Esophagus muscularis mucosa (tissue), 4 donors: ENCODE measurements at places on chromosomes 1 and 21. TPM values are rescaled to one million over a fixed set of nuclear protein-coding genes. Genes with fewer than 3 reads are reported as not detected.

DNA sequence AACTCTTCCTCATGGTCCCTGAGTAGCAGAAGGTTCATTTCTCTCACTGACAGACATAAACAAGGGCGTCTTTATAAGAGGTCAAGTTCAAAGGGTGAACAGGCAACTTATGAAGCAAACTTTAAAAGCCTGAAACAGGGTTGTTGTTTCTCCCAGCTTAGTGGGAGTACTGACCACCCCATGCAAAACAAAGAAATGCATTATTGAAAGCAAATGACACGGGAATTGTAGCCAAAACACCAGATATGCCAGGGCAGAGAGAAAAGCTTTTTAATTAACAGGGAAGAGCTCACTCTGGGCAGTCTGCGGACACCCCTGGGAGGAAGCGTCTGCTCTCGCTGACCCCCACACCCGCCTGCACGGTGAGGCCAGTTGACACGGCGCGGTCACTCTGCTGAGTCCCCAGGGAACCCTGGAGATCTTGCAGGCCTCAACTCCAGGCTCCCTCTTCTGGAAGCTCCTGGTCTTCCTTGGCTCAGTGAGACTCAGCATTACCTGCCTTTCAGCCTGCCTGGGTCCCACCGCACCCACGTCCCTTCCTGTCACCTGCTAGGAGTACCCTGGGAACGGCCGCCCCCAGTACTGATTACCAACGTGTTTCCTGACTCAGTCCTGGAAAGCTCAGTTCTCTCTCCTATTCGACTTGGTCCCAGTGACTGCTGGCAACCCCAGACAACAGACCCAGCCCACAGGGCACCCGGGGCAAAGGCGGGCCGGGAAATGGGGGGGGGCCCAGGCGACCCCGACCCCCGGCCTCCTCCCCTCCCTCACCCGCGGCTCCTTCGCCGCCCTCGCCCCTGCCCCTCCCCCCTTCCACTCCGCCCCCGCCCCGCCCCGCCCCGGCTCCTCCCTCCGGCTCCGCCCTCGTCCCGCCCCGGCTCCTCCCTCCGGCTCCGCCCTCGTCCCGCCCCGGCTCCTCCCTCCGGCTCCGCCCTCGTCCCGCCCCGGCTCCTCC lies 972 bp downstream of the CFAP410 start:
- no peaks in the 10 kb centered on the region for H3K27me3 ChIP-seq
- H3K27ac ChIP-seq = peak overlapping the region; percentile 99
- DNase-seq = no peak

- H3K36me3 ChIP-seq = no peaks in the 10 kb centered on the region
- H3K27ac ChIP-seq = no peak overlapping the region
- H3K4me3 ChIP-seq = no peak overlapping the region
- DNase-seq = no peak
- no peaks in the 10 kb centered on the region for H3K27me3 ChIP-seq
- no peaks in the 10 kb centered on the region for H3K4me1 ChIP-seq
These were observed 15.6 kb downstream of the TMPRSS15 start for GRCh38 chr21:18387994-18388393.

GRCh38 chr1:205375835-205376545 lies 19.3 kb upstream of the KLHDC8A start:
- peaks cover 27% of the 10 kb centered on the region for H3K4me1 ChIP-seq
- DNase-seq = peak; percentile 88
- H3K4me3 ChIP-seq = no peak overlapping the region
- H3K27me3 ChIP-seq = no peaks in the 10 kb centered on the region
- H3K36me3 ChIP-seq = no peaks in the 10 kb centered on the region

DNA sequence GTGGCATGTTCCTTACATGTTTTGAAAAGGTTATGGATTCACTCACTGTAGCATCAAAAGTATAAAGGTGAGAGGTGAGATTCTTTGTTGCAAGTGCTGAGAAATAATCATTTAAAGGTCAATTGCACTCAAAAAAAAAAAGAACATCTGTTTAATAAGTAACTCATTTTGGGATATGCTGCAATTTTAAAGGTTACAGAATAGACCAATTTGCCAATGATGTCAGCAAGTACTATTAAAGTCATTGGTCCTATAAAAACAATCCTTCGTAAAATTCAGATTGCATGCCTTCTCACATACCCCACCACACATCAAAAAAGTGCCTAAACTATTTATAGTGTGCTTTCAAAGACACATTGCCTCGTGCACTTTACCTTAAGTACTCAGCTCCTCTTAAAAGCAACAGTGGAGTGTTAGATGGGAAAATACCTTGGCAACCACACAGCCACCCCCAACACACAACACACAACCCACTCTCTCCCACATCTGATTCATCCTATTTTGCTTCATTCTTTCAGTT lies 218.2 kb upstream of the ADGRL2 start:
- H3K36me3 ChIP-seq = no peaks in the 10 kb centered on the region
- no peak for DNase-seq

The PIGV gene
- total RNA-seq = 14.5 TPM

DNA sequence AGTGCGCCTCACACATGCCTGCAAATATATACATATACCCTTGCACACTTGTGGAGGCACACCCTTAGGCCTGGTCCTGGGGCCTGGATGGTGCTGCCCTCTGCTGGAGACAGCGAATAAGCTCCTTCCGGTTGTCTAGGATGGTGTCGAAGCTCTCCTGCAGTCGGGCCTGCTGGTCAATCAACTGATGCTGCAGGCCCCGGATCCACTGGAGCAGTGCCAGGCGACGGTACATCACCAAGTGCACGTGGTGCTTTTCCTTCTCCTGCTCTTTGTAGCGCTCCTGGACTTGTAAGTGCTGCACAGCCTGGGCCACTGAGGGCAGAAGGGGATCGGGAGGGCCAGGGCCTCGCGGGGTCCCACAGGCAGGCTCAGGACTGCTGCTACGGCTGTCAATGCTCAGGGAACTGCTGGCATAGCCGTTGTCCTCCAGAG lies 3.1 kb downstream of the C1orf216 start:
- H3K36me3 ChIP-seq = peaks cover 29% of the 10 kb centered on the region
- peaks cover 38% of the 10 kb centered on the region for H3K4me1 ChIP-seq
- DNase-seq = no peak
- no peak overlapping the region for H3K27ac ChIP-seq

GRCh38 chr1:76769911-76770310 lies 97.4 kb upstream of the ST6GALNAC5 start:
- no peaks in the 10 kb centered on the region for H3K36me3 ChIP-seq
- H3K27ac ChIP-seq = no peak overlapping the region
- no peaks in the 10 kb centered on the region for H3K27me3 ChIP-seq
- no peaks in the 10 kb centered on the region for H3K4me1 ChIP-seq

DNA sequence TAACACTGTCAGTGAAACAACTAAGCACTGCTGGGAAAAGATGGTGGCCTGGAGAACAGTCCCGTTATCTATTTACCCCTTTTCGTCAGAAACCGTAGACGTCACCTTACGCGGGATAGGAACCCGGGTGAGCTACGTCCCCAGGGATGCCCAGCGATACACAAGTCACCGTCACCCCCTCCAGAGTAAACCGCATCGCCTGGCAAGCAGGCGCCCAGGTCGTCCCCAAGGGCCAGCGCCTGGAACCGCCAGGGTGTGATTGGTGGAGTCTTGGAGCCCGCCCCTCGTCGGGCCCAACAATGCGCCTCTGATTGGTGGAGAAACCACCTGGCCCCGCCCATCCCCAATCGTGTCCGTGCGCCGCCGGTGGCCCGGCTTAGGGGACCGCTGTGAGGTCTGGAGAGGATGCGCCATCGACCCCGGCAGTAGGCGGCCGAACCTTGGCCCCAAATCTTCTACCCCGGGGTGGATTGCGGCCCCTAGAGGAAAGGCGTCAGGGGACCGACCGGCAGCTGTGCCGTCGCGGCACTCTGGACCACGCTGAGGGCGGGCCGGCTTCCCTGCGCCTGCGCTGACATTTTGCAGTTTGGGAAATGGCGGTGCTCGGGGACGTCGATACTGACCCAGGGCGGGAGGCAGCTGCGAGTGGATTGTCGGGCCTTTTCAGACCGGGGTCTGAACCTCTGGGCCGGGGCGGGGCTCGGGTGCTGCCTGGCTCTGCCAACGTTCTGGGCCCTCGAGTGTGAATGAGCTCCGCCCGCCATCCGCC lies 34.4 kb downstream of the SLC2A1 start:
- peak overlapping the region; percentile 79 for H3K4me3 ChIP-seq
- peak overlapping the region; percentile 98 for H3K27ac ChIP-seq
- H3K4me1 ChIP-seq = peaks cover 20% of the 10 kb centered on the region
- H3K27me3 ChIP-seq = no peaks in the 10 kb centered on the region

The NBPF4 gene
- total RNA-seq = not detected

DNA sequence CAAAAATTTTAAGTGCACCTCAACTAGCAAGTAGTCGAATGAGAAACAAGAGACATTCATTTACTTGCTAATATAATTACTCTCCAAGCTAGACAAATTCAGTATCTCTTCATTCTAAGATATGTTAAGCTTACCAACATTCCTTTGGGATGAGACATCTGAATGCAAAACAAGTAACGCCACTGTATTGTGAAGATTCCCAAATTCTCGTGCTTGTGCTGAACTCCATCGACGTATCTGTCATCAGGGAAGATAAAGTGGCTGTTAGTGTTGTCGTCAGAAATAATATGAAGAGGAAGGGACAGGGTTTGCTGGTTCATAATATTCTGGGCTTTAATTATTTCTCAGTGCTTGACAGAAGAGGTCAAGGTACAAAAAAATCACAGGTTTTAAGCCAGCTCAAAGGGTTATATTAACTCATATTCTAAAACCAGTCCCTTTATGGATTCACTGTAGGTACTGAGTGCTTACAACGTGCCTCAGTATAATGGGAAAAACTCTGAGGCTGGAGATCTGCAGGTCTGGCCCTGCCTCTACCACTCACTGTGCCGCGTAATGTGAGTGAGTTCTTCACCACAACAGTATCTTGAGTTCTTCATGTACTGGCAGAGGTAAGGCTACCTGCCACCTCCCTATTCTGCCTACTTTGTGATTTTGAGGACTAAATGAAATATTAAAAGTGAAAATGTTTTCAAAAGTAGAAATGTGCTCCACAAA lies 42.0 kb downstream of the PCSK9 start:
- H3K4me3 ChIP-seq = no peak overlapping the region
- H3K27me3 ChIP-seq = no peaks in the 10 kb centered on the region
- H3K4me1 ChIP-seq = peaks cover 5% of the 10 kb centered on the region
- H3K27ac ChIP-seq = peak overlapping the region; percentile 34
- H3K36me3 ChIP-seq = peaks cover 100% of the 10 kb centered on the region
- DNase-seq = no peak

DNA sequence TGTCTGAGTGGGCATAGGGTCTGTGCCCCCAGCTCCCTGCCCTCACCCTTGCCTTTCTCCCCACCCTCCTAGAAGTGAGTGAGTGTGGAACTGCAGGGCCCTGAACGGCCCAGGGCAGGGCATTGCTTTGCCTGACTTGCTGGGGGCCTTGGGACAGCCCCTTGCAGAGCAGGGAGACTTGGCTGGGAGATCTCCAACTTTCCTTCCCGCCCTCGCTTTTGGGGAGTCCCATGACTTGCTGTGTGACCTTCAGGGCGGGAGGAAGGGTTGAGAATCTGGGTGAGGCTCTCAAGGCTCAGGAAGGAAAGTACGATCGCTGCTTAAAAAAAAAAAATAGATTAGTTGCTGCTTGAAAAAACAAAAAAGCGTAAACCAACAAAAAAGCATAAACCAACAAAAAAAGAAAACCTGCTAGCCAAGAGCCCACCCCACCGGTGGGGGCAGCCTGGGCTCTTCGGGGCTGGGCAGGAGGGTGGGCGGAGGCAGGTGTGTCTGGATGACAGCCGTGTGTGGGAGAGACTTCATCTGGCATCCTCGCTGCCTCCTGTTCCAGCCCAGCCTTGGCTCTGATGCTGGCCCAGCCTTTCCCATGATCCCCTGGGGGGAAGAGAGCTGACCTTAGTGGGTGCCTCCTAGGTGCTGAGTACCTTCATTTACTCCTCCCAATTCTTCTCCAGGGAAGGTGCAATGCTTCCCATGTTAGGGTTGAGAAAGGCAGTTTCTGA lies 6.5 kb downstream of the NBL1 start:
- H3K36me3 ChIP-seq = no peaks in the 10 kb centered on the region
- peaks cover 98% of the 10 kb centered on the region for H3K4me1 ChIP-seq
- no peak for DNase-seq
- H3K27me3 ChIP-seq = no peaks in the 10 kb centered on the region
- H3K27ac ChIP-seq = peak overlapping the region; percentile 97

The MIXL1 gene
- total RNA-seq = not detected

The KISS1 gene
- total RNA-seq = not detected
